ENCODE measurements at places on chromosomes 7 and 10. TPM values are rescaled to one million over a fixed set of nuclear protein-coding genes. Genes with fewer than 3 reads are reported as not detected.

- no peaks in the 10 kb centered on the region for H3K36me3 ChIP-seq
- DNase-seq: no peak
- no peaks in the 10 kb centered on the region for H3K4me1 ChIP-seq
Measured at GRCh38 chr10:106252541-106252940, 912.0 kb downstream of the SORCS1 start.

DNA sequence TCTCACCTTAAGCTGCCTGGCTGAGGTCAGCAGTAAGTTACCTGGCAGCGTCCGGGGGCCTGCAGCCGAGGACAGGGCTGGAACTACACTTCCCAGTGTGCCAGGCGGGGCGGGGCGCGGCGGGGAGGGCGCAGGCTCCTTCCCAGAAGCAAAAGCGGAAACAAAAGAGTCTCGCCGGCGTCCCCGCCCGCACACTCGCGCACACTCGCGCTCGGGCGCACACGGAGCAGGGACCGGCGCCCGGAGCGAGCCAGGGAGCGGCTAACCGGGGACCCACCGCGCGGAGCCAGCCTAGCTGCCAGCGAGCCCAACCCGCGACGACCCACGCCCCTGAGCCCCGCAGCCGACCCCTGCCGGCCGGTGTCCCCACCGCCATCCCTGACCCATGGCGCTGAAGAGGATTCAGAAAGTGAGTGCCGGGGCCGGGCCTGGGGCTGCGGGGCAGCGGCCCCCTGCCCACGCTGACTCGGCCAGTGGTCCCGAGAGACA, at the start of gene UBE2D1:
UBE2D1 (plus strand) TSS at position 190 of the 489 bp plus-strand sequence; CDS start at position 386, 196 bp downstream.
- DNase-seq: peak; percentile 95
- H3K4me1 ChIP-seq: peaks cover 30% of the 10 kb centered on the region
- H3K27ac ChIP-seq: peak within 1 kb of the TSS; percentile 81
- no peaks in the 10 kb centered on the region for H3K36me3 ChIP-seq
- H3K4me3 ChIP-seq: peak within 1 kb of the TSS; percentile 97

- no peak for DNase-seq
- no peak overlapping the region for H3K27ac ChIP-seq
- H3K4me3 ChIP-seq: no peak overlapping the region
- no peaks in the 10 kb centered on the region for H3K36me3 ChIP-seq
Measured at GRCh38 chr10:120575411-120575810, 118.4 kb downstream of the PLPP4 start.

DNA sequence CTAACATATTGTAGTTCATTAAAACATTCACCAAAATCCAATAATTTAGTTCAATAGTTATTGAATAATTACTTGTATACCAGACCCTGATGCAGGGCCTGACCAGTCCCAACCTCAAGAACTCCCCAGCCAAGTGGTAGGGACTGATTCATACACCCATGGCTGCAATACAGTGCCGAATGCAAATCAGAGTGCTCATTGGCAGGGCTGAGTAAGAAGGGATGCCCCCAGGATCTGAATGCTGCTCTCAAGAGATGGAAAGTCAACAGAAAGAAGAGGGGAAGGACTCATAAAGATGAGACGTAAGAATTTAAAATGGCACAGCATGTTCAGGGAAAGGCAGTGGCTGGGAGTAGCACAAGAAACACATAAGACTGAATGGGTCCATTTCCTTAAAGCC, 29.9 kb downstream of the ZNF438 start:
- H3K36me3 ChIP-seq: no peaks in the 10 kb centered on the region
- DNase-seq: no peak
- H3K27ac ChIP-seq: no peak overlapping the region

- DNase-seq: no peak
- H3K4me1 ChIP-seq: no peaks in the 10 kb centered on the region
- no peak overlapping the region for H3K4me3 ChIP-seq
- no peaks in the 10 kb centered on the region for H3K36me3 ChIP-seq
- H3K27ac ChIP-seq: no peak overlapping the region
Measured at GRCh38 chr7:47697543-47697942, 115.6 kb upstream of the TNS3 start.

The GNGT1 gene
- total RNA-seq: not detected

All from upper lobe of left lung (tissue), 6 donors.